ENCODE measurements at places on chromosomes 2 and 18.

- no peak for DNase-seq
Measured at GRCh38 chr2:151796774-151797173, 31.4 kb downstream of the ARL5A start.

DNA sequence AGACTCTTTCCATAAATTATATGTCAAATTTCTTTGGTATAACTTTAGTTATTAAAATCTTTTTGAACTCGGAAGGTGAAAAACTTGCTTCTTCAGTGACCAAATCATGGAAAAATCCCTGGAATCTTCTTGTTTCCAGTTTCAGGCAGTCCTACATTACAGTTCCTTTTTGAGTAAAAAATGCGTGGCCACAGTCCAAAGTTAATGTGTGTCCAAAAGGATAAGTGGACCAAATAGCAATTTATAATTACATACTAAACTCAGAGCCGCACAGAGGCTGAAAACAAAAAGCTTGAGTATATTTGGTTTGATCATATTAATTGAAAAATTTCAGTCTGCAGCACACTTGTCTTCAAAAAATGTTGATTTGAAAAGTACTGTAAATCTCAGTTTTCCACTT is 28.4 kb upstream of the DYNC2LI1 start:
- DNase-seq = no peak

DNA sequence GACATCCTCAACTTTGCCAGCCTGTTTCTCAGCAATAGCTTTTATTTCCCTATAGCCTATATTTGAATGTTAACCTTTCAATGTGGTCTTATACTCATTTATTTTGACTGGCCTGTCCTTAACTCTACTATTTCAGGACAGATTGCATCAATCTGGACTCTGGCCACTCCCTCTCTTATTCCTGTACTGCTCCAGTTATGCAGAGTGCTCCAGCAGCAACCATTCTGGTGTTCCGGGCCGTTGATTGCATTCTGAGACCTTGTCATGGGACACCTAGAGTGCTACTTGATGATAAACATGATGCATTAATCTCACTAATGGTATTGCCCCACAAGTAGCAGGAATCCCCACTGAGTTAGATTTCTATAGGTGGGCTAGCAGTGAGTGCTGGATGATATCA is 363.4 kb downstream of the LRRTM1 start:
- DNase-seq = no peak

GRCh38 chr2:190678444-190679162 is 29.7 kb downstream of the NAB1 start:
- no peak for DNase-seq

DNA sequence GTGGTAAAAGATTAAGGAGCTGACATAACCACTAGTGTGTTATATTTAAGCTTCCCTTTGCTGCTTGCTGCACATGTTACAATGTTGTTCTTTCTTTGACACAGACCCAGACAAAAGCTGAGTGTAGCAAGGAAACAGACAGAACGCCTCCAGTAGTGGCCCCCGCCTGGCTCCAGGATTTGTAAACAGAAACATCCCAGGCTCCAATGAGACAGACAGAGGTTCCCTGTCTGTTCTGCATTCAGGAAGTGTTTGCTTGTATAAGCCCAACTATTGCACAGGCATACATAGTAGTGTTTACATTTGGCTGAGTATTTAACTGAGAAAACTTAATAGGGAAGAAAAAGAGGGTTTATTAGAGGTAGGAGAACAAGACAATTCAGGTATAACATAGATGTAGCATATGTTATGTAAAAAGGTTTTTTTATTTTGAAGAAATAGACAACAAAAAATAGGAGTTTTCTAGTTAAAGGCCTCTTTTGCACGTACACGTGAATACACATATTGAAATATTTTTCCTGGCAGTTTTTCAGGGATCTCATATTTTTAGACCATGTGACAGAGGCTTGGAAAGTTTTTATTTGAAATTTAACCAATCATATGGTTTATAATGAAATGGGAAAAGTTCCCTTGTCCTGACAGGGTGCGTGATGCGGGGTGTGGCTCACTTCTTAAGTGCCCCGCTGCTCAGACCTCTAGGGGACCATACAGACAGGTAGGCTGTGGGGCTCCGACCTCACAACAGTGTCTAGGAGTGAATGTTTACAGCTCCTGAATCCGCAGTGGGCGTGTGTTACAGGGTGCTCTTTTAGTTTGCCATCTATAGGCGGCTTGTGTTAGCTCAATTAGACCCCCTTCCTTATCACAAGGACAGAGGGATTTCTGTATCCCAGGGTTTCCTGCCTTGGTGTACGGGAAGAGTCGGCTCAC is 118.4 kb downstream of the BMPR2 start:
- DNase-seq = no peak

DNA sequence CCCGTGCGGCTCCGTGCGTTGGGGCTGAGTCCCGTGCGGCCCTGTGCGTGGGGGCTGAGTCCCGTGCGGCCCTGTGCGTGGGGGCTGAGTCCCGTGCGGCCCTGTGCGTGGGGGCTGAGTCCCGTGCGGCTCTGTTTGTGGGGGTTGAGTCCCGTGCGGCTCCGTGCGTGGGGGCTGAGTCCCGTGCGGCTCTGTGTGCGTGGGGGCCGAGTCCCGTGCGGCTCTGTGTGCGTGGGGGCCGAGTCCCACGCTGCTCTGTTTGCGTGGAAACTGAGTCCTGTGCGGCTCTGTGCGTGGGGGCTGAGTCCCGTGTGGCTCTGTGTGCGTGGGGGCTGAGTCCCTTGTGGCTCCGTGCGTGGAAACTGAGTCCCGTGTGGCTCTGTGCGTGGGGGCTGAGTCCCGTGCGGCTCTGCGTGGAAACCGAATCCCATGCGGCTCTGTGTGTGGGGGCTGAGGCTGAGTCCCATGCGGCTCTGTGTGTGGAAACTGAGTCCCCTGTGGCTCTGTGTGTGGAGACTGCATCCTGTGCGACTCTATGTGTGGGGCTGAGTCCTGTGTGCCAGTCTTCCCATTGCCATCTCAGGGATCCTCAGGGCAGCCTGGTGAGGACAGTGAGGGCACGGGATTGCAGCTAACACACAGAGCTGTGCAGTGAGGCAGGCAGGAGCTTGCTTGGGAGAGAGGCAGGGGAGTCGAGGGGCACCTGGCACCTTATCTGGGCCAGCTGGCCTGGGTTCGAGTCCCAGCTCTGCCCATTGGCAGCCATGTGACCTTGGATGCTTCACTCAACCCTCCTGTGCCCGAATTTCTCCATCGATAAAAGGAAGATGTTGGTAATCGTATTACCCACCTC is 44.5 kb downstream of the LDLRAD4 start:
- DNase-seq = no peak

- DNase-seq = no peak
Measured at GRCh38 chr2:77642339-77642738, 120.2 kb upstream of the LRRTM4 start.

- DNase-seq = no peak
Measured at GRCh38 chr2:203175371-203175770, 63.4 kb upstream of the CYP20A1 start.

- no peak for DNase-seq
Measured at GRCh38 chr18:77068321-77069312, 64.0 kb downstream of the MBP start.

DNA sequence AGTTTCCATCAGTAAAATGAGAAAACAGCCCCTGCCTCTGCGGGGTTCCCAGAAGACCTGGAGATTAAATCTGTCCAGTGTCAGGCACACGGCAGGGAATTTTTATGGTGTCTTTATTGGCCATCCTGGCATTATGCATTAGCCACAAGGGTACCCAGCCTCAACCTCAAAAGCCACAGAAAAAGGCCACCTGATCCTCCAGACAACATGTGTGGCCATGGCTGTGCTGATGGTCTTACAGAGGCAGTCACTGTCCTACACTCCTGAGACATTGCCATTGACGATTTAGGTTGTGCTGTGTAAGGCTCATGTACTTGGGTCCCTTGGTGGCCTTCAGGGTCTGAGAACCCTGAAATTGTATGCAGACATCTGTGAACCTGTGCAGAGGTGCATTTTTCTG is 115.6 kb downstream of the SMAD7 start:
- no peak for DNase-seq

DNA sequence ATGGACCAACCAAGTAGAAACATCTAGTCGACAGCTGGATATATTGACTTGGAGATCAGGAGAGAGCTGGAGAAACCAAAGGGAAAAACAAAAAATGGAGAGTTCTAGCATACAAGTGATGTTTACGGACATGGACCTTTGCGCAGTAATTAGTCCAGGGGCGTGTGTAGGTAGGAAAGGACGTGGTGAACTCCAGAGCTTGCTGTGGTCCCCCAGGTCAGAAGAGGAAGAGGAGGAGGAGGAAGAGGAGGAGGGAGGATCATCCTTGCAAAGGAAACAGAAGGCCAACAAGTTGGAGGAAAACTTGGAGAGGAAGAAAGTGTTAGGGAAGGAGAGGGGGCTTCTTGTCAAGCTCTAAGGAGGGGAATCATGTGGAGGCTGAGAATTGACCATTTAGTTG is 17.5 kb downstream of the TRAF3IP1 start:
- DNase-seq = no peak

DNA sequence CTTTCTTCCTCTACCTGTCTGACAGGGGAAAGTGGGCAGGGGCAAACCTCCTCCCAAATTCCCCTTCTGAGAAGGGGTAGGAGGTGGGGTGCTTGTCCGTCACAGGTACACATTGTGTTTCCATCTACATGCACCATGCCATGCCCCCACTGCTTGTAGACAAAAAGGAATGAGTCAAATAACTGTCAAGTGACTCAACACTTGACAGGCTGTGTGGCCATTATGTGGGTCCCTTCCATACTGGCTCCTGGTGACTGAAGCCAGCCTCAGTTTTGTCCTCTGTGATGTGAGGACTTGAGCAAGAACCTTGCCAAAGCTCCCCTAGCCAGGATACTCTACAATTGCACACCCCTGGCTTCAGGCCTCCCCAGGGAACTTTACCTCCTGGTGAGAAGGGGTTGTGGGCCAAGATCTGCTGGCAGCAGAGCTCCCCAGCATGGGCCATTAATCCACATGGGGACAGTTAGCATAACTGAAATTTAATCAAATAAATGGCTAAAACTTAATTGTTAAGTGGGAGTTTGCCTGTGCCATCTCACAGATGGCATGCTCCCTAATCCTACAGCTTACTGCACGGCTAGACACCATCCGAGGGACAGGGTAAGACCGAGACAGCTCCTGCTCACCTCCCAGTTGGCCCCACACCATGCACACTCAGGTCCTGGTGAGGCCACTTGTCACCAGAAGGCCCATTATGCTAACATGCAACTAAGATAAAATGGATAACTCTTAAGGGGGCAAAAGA is 140.2 kb downstream of the BCL11A start:
- DNase-seq = no peak

- DNase-seq = no peak
Measured at GRCh38 chr18:32896776-32897547, 124.1 kb upstream of the KLHL14 start.

- DNase-seq = no peak
Measured at GRCh38 chr2:107278672-107279071, 392.7 kb upstream of the ST6GAL2 start.

GRCh38 chr2:174753038-174753633 is 11.1 kb downstream of the CHRNA1 start:
- DNase-seq = no peak

DNA sequence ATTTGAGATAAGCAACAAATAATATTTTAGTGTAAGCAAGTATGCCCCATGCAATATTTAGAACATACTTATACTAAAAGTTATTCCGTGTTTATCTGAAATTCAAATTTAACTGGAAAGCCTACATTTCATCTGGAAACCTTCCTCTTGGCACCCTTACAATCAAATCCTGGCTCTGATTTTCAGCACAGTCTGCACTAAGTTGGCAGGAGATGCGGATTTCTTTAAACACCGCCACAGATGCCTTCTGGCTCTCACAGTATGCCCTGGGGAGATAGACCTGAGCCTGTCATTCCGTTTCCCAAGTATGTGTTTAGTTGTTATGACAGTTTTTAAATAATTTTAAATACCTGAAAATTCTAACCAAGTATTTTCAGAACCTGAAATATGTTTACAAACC is 7.3 kb upstream of the MLPH start:
- no peak for DNase-seq

DNA sequence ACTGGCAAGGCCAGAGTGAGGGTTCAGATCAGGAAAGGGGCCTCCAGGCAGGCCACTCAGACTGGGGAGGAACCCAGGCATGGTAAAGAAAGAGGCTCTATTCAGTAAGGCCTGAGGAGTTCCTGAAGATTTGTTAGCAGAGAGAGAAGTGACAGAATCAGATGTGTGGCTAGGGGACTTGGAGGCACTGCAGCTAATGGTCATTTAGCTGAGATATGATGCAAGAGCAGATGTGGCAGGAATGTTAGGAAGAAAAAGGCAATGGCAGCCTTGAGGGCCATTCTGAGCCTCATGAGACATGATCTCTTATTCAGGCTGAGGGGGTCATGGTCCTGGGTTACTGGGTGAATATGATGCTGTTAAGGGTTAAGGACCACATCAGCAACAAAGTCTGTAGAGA is 73.4 kb downstream of the CCDC93 start:
- no peak for DNase-seq

GRCh38 chr2:70926042-70926441 is 9.7 kb upstream of the ATP6V1B1 start:
- DNase-seq = peak; percentile 25

- DNase-seq = no peak
Measured at GRCh38 chr2:187526792-187527191, 27.4 kb downstream of the TFPI start.

- peak; percentile 42 for DNase-seq
Measured at GRCh38 chr2:230925879-230926765, 1.1 kb upstream of the GPR55 start.

GRCh38 chr2:226600184-226600583 is 199.4 kb downstream of the IRS1 start:
- no peak for DNase-seq
